Fibroblast of skin of right quadriceps (primary cell): ENCODE measurements at places on chromosomes 5 and 9.

GRCh38 chr5:383621-384020, 59.4 kb upstream of the EXOC3 start:
- DNase-seq = no peak

DNA sequence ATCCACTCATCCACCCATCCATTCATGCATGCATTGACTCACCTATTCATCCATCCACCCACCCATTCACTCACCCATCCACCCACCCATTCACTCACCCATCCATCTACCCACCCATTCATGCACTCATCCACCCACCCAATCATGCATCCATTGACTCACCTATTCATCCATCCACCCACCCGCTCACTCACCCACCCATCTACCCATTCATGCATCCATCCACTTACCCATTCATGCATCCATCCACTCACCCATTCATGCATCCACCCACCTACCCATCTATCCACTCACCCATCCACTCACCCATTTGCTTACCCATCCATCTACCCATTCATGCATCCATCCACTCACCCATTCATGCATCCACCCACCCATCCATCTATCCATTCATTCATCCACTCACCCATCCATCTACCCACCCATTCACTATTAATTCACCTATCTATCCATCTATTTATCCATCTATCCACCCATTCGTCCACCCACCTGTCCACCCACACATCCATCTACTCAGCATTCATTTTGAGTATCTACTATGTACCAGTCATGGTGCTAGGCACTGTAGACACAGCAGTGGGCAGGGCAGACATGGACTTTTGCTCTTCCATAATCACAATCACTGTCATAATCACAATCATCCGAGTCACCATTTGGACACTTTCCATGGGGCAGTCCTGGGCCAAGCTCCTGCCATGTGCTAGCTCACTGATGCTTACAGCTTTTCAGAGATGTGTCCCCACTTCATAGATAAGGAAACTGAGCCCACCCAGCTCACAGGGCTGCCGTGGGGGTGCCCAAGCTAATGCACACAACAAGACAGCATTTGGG, 34.4 kb downstream of the HMCN2 start:
- no peak for DNase-seq

DNA sequence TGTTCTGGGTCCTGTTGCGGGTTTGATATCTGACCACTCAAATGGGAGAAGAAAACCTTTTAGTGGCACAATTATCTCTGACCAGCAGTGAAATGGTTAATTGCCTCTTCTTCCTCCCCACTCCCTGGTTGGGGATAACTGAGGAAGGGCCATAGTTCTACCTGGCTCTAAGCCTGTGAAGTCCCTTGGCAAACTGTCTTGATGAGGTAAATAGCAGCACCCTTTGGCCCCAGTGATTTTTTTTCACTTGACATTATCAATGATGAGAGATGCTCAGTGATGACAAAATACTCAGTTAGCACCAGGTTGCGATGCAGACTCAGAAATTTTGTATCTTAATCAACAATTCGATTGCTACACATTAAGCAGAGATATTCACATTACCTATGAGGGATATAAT, 515.7 kb downstream of the PSAT1 start:
- no peak for DNase-seq

- peak; percentile 64 for DNase-seq
Measured at GRCh38 chr9:87109231-87109631, 161.9 kb upstream of the GAS1 start.

GRCh38 chr5:135222171-135222681, 176.8 kb downstream of the MACROH2A1 start:
- no peak for DNase-seq

GRCh38 chr5:14685757-14686156, 21.2 kb downstream of the OTULIN start:
- DNase-seq = peak; percentile 51

DNA sequence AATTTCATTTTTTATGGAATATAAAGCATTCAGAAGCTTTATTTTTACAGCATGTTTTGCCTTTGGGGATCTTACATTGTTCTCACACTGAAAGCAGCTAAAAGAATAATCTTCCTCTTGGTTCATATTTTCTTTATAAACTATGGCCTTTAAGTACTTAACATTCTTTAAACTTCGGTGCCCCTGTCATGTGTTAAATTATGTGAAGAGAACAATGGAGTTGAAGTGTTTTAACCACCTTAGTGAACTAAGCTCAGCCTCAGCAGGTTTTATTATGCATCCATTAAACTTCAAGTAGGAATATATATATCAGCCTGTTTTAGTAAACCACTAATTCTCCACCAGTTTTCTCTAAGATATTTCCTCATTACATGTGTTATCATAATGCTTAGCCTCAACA, 371.4 kb upstream of the CDH18 start:
- DNase-seq = no peak

- peak; percentile 97 for DNase-seq
Measured at GRCh38 chr5:132674671-132675506, 1.1 kb downstream of the IL4 start.

- peak; percentile 84 for DNase-seq
Measured at GRCh38 chr5:57298985-57299491, 125.2 kb downstream of the GPBP1 start.

DNA sequence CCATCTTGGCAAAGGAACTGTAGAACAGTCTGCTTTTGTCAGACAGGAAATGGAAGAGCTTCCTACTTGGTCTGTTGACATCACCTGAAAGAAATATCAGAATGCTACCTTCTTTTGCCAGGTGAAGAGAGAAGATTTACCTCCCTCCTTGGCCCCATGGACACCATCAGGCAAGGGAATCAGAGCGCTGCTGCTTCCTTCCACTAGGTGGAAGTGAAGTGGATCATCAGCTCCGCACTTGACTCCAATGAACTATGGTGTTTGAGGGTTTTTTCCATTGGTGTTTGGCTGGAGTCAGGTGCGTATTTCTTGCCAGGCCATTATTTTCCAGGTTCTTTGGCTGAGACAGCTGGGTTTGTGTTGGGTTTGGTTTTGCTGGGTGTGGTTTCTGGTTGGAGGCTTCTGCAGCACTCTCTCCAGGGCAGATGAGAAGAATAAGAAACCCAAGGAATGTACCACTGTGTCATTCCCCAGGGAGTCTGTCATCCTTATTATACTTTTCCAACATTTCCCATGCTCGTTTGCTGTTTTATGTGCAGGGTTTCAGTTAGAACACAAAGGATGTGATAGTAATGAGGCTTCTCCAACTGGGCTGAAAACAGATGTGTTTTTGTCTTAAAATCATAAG, 12.4 kb downstream of the SPATA31E1 start:
- no peak for DNase-seq

DNA sequence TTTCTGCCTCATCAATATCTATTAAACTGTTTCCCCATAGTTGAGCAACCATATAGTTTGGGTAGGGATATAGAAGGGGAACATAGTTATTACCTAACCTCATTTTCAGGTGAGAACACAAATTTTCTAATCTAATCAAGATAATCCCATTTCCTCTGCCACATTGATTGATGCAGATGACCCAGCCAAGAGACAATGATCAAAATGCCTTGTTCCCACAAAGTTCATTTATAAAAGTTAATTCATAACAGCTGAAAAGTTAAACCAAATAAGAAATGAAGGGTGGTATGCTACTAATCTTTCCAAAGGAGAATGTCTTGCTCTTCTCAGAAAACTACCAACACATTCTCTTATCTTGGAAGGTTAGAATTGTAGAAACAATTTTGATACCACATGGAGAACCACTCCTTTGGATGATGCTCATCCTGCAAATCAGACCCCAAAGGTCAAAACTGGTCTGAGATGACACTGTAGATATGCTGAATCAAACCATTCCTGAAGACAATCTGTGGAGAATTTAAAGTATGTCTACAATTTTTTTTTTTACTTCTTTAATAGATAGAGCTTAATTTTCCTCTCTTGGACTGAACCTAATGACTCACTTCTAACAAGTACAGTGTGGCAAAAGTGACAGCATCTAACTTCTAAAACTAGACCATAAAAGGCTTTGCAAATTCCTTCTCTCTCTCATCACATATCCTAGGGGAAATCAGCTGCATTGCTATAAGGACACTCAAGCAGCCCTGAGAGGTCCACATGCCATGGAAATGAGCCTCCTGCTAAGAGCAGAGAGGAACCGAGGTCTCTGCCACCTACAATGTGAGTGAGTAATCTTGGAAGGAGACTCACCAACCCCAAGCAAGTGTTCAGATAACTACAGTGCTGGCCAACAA, 586.7 kb upstream of the TUSC1 start:
- DNase-seq = peak; percentile 99

DNA sequence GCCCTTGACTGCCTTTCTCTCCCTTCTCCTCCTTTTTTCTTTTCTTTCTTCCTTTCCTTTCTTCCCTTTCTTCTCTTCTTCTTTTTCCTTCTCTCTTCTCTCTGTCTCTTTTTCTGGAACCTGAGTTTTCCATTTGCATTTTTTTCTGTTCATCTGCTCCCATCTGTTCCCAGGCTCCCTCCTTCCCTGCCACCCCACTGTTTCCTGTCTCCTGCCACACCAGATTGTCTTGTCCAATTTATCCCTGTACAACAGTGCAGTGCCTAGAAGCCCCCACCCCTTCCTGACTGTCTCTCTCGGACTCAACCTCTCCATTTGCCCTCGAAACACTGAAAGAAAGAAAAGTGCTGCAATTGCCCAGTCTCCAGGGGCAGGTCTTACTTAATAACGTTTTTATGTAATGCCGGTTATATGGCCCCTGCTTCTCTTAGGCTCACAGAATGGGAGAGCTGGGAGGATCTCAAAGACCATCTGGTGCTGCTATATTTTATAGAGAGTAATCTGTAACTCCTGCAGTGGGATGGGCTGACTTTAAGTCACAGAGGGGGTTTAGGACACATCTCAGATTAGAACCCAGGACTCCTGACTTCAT, 101.4 kb downstream of the RALGPS1 start:
- no peak for DNase-seq

DNA sequence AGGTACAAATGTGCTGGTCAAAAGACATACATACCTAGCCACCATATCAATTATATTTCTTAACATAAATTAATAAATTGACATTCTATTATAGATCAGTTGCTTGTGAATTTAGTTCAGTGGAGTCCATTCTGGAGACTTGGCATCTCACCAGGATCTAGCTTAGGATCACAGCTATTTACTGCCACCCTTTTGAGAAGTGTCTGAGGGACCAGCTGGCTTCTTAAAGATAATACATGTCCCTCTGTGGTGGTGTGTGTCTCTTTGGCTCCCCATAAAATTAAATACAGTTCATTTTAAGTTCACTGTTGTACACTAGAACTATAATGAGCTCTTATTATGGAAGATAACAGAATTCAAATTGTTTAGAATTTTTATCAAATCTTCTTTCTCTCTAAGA, 290.7 kb downstream of the PRELID2 start:
- no peak for DNase-seq

DNA sequence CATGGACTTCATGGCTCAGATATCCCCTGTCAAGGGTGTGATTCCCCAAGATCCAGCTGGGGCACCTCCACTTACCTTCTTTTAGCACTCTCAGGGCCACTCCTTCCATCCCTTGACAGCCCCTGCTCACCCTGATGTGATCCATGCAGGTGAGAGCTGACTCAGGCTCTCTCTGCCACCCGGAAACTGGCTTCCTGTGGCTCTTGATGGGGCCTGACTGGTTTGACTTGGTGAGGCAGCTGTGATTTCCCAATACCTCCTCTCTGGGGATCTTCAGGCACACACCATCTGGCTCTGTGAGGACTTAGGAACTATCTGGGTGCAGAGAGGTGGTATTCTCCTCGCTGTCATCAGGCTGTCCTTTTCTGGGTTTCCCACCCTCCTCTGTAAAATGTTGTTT, 7.9 kb upstream of the FAT2 start:
- no peak for DNase-seq

DNA sequence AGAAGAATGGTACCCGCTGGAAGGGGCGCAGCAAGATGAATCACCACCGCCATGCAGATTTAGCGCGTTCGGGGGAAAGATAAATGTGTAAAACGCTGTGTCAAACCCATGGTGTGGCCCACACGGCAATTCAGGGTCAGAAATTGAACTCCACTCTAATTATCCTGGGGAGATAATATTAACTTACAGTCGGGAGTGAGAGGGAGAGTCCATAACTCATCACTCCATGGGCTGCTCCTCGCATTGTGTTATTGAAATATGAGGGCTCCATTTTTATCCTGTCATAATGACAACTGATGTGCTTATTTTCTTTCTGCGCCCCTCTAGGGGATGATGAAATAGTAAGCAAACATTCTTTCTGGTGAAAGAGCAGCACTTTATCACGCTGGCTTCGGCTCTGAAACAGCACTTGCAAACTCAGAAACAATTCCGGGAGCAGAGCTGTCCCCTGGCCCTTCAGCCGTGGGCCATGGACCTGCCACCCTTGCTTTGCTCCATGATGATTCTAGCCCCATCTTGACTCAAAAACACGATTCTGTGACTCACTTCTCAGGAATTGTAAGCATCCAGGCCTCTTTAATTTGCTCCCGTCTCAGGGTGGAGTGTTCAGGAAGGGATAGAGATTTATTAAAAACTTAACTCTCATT, 431.6 kb downstream of the IRX1 start:
- peak; percentile 5 for DNase-seq

DNA sequence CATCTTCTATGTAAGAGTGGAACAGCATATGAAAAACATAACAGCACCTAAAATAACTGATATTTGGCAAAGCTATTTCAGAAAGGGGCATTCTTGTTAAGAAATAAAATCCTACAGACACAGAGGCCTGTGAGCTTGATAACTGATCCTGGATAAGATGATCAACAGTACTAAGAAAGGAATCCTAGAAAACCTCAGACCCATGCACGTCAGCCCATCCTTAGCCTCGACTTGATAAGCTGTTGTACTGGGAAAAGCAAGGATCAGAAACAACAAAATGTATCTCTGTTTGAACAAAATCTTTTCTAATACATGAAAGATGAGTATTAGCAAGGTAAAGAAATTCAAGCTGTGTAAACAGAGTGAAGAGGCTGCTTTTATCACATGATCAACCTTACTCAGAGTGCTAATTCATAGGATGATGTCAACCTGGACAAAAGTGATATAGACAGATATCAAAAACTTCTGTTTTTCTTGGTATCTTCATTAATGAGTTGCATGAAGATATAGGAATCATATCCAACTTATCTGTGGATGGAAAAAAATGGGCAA, 15.2 kb downstream of the LIFR start:
- DNase-seq = no peak

- DNase-seq = peak; percentile 86
Measured at GRCh38 chr5:10528056-10528816, 35.6 kb upstream of the ANKRD33B start.

DNA sequence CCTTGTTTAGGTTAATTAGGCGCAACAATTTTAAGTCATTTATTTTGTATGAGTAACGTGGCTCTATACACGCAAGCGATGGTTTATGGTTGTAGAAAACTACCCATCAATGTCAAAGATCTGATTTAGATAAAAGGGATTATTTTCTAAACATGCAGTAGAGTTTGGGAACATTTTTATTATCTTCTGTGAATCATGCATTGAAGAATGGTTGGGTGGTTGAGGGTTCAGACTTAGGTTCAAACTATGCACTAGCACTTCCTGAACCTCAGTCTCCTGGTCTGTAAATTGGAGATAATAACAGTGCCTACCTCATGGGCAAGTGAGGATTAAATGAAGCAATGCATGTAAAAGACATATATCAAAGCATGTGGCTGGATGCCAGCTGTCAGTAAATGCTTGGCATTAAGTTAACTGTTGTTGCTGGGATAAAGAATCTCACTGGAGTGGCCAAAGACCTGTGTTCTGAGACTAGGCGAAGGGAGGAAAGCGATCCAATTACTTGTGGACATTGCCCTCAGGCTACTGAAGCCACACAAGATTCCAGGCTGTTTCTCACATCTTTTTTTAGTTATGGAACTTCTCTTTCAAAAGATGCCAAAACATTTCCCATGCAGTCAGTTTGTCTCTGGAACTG, 1.1 kb upstream of the OTULINL start:
- peak; percentile 4 for DNase-seq
